ENCODE measurements at places on chromosomes 7 and 10.

DNA sequence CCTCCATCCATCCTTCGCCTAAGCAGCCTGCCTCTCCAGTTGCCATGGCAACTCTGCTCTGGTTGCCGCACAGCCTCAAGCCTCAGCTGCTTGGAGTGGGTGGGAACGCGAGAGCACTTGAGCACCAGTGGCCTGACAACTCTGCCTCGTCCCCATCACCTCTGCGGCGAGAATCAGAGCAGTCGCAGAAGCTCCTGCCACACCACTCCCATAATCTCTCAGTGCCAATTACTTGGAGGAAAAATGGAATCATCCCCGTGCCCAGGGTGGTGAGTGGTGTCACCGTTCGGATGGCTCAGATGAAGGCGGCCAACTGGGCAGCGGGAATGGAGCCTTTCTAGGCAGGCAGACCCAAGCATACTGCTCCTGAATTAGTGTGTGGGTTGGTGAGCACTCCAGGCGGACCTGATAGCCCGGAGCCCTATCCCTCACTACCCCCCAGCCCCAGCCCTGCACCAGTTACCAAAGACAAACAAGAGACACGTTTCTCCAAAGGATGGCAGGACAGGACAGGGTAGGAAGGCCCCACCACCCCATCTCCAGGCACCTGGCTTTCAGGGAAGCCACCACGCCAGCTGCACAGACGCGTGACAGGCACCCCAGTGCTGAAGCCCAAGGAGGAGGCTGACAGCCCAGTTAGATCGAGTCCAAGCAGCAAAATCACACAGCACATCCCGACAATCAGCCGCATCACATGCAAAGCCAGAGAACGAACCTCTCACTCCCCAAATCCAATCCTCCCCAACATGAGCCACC is 335.4 kb downstream of the PTPRN2 start:
- DNase-seq = no peak

- DNase-seq = no peak
Measured at GRCh38 chr10:16441173-16441840, 4.5 kb downstream of the PTER start.

- no peak for DNase-seq
Measured at GRCh38 chr7:105647591-105647990, 66.3 kb upstream of the EFCAB10 start.

- DNase-seq = no peak
Measured at GRCh38 chr7:134452419-134452838, 6.5 kb downstream of the AKR1B1 start.

- DNase-seq = no peak
Measured at GRCh38 chr10:3605882-3606281, 179.1 kb downstream of the KLF6 start.

GRCh38 chr10:35540296-35541164 is 64.6 kb upstream of the GJD4 start:
- no peak for DNase-seq

Data from SHP77 treated with DMSO at 0.1 percent for 48 hours (cell line).